ENCODE measurements at places on chromosomes 11 and 22.

- no peak for DNase-seq
These were observed 703.4 kb downstream of the NTM start for GRCh38 chr11:132073787-132074186.

DNA sequence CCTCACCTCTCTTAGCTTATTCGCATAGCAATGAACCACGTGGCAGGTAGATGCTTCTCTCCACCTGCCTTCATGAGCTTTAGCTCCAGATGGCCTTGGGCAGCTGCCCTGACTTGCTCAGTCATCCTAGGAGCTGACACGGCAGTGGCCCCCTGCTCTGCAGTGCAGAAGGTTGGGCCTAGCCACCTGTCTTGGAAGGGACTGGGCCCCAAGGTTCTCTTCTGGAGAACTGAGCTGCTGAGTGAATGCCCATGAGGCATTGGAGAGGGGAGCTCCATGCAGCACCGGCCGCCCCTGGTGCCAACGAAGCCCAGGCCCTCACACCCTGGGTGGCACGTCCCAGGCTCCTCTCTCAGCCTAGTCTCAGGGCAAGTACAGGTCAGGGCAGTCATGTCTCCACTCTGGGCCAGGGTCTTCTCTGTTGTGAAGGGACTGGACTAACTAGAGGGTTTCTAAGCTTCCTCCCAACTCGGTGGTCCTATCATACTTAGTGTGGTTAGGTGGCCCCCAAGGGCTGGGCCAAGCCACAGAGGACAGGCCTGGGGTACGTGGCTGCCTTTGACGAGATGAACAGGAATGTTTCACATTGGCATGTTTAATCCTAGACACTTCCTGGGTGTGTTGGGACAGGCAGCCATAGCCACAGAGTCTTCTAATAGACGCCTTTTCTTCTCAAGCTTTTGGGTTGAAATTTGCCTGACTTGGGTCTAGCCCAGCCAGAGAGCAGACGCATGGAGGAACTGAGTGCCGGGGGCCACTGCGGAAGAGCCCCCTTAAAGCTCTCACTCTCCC lies 47.9 kb downstream of the ALX4 start:
- no peak for DNase-seq

- DNase-seq = no peak
These were observed 82.9 kb upstream of the BARX2 start for GRCh38 chr11:129292771-129293170.

GRCh38 chr11:6812390-6813005 lies 13.0 kb upstream of the OR6A2 start:
- DNase-seq = peak; percentile 31

DNA sequence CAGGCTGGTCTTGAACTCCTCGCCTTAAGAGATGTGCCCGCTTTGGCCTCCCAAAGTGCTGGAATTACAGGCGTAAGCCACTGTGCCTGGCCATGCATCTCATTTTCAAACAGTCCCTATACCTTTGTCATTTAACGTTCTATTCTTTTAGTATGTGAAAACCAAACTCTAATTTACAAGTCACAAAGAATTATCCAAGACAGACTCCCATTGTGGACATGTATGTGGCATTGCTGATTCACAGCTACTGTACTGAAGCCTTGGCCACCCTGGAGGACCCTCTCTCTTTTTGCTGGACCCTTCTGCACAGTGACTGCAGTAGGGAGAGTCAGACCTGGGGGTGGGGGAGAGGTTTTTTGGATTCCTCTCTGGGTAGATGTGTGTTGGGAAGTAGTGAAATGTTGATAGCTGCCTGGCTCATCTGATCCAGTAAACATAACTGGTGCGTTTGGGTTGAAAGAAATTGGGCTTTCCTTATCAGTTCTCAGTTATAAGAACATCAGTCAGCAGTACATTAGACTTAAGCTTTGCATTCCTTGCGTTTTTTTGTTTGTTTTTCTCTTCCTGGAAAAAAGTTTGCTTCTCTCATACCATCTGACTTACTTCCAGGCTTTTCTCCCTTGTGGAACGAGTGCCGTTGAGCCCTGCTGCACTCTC lies 65.9 kb downstream of the MED15 start:
- DNase-seq = no peak

- DNase-seq = no peak
These were observed 14.0 kb upstream of the APLNR start for GRCh38 chr11:57251037-57251436.

All from 8988T (cell line).